ENCODE measurements at places on chromosomes 16 and 17.

- no peak for DNase-seq
Measured at GRCh38 chr17:213286-214105, 32.0 kb upstream of the DOC2B start.

GRCh38 chr17:27290916-27291598 is 2.9 kb upstream of the WSB1 start:
- DNase-seq = no peak

GRCh38 chr16:48394355-48394703 is 9.1 kb upstream of the SIAH1 start:
- no peak for DNase-seq

- no peak for DNase-seq
Measured at GRCh38 chr16:17354685-17355084, 116.1 kb downstream of the XYLT1 start.

DNA sequence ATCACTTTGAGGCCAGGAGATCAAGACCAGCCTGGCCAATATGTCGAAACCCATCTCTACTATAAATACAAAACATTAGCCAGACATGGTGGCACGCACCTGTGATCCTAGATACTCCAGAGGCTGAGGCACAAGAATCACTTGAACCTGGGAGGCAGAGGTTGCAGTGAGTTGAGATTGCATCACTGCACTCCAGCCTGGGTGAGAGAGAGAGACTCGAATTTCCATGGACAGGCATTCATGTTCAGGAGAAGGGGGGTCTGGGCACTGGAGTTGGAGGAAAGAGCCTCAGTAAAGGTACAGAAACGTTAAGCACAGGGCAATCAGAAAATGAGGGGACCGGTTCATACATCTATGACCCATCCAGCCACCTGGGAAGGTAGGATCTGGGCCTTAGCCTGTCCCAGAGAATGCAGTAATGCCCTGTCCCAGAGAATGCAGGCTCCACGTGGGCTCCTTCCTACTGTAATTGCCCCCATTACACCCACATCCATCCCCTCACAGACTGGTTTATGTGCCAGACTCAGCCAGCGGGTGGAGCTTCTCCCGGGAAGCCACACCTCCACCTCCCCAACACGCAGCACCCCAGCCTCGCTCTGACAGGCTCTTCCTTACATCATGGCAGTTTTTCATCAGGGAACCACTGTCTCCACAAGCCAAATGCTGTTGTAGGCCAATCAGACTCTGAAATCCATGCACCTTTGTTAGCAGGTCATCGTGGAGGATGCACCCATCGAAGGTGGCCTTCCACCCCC is 21.6 kb upstream of the ARL4D start:
- DNase-seq = no peak

- DNase-seq = no peak
Measured at GRCh38 chr16:80844395-80844794, 40.0 kb upstream of the CDYL2 start.

- DNase-seq = no peak
Measured at GRCh38 chr17:78648293-78648692, 71.1 kb upstream of the DNAH17 start.

- DNase-seq = no peak
Measured at GRCh38 chr17:51097708-51098446, 22.8 kb downstream of the SPAG9 start.

DNA sequence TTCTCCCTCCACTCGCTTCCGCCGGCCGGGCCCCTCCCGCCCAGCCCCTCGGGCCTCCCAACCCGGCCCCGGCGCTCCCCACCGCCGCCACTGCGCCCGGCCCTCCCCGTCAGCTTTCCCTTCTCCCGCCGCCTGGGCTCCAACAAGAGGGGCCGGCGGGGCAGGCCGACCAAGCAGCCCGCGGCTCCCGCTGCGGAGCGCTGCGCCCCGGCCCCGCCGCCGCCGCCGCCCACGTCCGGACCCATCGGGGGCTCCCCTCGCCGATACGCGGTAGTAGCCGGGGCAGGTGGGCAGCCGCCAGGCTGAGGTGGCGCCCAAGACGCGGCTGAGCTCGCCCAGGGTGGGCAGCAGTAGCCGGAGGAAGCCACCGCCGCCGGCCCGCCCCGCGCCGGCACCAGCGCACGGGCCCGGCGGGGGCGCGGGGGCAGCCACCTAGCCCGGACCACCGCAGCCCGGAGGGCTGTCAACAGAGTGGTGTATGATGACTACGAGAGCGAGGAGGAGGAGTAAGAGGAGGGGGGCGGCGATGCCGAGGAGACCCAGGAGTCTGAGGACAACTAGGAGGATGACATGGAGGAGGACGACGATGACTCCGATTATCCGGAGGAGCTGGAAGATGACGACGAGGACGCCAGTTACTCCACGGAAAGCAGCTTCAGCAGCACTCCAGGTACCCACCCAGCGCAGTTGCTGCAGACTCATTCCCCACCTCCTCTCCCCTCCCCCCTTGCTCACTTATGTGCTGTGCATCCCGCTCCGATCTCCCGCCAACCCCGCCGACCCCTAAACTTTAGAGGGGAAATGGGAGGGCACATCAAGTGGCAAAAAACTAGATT is 498 bp downstream of the LRRC37B start:
- peak; percentile 67 for DNase-seq

DNA sequence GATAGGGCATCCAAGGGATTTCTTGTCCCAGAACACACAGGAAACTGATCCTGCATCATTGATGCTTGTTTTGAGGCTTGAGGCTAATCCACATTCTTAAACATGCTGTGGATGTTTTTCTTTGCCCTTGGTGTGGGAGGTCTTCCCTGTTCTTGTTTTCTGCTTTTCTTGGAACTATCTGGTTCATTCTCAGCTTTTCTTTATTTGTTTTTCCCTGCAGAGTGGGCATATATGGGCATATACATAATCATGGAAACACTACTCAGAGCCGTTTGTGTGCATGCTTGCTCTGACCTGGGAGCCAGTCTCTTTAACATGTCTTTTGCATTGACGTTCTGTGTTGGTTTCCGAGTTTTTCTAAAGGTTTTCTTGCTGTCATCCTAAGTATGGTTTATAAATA is 300.0 kb downstream of the SNX29 start:
- no peak for DNase-seq

GRCh38 chr17:8087075-8087951 is at the start of gene ALOX12B:
ALOX12B (minus strand) TSS chr17:8087716; CDS start chr17:8087442, 274 bp downstream.
- DNase-seq = no peak

DNA sequence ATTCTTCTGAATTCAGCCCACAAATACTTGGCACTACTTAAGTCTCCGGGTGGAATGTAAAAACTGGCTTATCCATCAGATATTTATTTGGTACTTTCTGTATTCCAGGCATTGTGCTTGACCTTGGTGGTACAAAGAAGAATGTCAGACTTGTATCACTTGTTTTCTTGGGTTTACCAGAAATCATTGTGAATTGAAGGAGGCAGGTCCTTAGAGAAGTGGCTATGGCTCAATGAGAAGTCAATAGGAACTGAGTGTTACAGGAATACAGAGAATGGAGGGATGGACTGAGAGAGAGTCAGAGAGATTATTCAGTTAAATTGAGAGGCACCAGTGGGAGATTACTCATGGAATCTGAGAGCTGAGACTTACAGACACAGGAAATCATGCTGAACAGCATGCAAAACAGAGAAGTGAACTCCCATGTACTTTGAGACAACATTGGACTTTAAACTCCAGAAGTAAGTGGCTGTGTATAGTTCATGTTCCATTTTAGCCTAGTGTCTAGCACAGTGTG is 704.1 kb downstream of the CDH11 start:
- DNase-seq = no peak

- no peak for DNase-seq
Measured at GRCh38 chr17:9292561-9292941, 271.2 kb downstream of the NTN1 start.

- no peak for DNase-seq
Measured at GRCh38 chr17:57554826-57555635, 190.1 kb downstream of the CCDC182 start.

DNA sequence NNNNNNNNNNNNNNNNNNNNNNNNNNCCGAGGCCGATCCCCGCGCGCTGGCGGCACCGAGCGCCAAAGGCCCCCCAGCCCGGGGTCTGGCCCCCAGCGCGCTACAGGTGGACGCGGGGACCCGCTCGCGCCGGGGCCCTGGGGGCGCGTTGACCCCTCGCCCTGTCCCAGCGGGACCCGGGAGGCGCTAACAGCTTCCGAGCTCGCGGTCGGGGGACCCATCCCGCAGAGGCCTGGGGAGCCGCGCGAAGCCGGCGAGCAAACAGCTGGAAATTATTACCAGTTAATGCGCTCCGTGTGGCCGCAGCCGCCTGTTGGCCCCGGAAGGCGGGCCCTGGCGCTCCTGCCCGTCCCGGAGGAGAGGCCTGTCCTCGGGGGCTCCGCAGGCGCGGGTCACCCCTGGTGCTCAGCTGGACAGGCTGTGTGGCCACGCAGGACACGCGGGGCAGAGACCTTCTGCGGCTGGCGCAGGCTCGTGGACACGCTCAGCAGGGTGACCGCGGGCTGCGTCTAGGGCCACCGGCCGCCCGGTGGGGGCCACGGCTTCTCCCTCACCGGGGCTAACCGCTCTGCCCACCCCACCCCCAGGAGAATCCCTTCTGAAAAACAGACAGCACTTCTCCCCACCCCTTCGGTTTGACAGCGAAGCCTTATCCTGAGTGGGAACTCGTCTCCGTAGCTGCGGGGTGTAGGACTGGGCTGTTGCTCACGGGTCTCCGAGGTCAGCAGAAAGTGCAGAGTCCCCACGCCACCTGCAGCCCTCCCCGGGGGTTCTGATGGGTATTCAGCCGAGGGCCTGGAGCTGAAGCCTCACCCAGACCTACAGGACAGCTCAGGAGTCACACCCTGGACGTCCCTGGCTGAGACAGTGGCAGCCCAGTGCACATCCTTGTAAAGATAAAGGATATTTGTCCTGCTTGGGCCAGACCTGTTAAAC is 138.7 kb upstream of the RPH3AL start:
- DNase-seq = peak; percentile 38
